Fibroblast of the aortic adventitia (primary cell): ENCODE measurements at places on chromosomes 3 and 15. TPM values are rescaled to one million over a fixed set of nuclear protein-coding genes. Genes with fewer than 3 reads are reported as not detected.

The GPR27 gene
- 0.25 TPM in 1 of 2 replicates, not detected in the other for total RNA-seq

The GTPBP8 gene
- 33.4 and 60.6 TPM in 2 replicates for total RNA-seq

The LMOD3 gene
- not detected in 2 replicates for total RNA-seq

The LYSMD4 gene
- 2.6 and 9.0 TPM in 2 replicates for total RNA-seq

The UPK1B gene
- total RNA-seq: 0.09 TPM in 1 of 2 replicates, not detected in the other

The FETUB gene
- total RNA-seq: not detected in 2 replicates

The SERINC4 gene
- 0.18 TPM in 1 of 2 replicates, not detected in the other for total RNA-seq

The ATP2B2 gene
- not detected in 2 replicates for total RNA-seq

The AMT gene
- 0.63 and 3.3 TPM in 2 replicates for total RNA-seq

The FSIP1 gene
- total RNA-seq: 1.4 and 4.2 TPM in 2 replicates

The CCR3 gene
- total RNA-seq: not detected in 2 replicates

The ALS2CL gene
- total RNA-seq: 0.16 and 0.18 TPM in 2 replicates

- no peak for DNase-seq
Observed at GRCh38 chr15:55775316-55775715, 32.4 kb upstream of the PRTG start.

DNA sequence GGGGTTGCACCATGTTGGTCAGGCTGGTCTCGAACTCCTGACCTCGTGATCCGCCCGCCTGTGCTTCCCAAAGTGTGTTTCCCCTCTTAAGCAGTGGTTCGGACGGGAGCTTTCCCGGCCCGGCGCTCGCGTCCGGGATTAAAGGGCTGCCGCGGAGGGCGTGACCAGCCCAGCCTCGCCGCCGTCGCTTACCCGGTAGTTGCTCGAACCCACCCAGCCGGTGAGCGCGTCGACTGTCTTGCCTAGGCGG lies 513 bp downstream of the CLASP2 start:
- peak; percentile 57 for DNase-seq

DNA sequence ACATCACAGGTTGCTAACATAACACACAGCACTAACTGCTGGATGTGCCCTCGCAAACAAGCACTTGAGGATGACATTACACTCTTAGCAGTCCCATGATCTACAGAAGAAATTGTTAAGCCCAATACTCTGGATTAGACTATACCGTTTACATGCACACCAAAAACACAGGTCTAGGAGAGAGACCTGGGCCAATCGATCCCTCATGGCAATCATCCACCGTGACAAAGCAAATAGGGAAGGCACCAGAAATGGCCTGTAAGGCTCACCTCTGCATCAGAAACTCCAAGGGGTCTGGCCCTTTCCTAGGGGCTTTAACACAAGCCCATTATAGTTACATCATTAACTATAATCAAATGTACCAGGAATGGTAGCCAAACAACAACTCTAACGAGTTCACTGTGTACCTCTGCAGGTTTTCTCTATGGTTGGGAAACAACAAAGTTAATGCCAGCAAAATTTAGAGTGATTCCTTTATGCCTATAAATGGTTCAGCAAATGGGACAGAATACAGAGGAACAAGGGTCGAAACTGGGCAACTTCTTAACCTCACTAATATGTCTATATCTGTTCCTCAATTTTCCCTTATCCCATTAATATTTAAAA lies 18.5 kb downstream of the TRANK1 start:
- no peak for DNase-seq

- peak; percentile 97 for DNase-seq
Observed at GRCh38 chr3:188594139-188594538, 440.2 kb downstream of the LPP start.

DNA sequence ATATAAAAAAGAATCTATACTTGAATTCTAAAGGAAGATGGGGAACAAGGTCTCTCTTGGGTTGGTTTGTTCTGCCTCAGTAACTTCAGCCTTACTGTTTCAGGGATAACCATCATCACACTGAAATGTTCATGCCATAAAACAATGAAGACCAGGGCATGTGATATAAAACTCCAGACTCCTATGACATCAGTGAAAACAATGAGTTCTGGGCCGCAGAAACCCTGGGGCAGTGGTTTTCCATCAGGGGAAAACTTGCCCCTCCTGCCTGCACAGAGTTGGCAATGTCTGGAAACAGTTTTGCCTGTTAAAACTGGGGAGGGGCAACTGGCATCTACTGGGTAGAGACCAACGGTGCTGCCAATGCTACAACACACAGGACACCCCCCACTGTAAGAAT lies 46.8 kb downstream of the CA12 start:
- no peak for DNase-seq

DNA sequence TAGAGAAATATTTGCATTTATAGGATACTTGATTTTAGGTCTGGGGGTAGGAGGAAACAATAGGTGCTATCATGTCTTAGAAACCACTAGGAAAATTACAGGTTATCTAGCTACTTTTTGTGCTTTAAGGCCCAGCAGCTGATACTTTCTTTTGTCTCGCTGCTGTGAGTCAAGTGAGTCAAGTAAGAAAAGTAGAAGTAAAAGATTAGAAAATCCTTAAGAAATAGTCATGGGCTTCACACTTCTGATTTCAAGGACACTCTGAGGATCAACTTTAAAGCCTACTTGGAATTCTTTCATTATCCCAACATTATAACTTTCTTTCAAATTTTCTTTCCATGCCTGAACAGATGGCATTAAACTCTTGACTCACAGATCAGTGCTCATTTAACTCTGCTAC lies 95.2 kb upstream of the RBMS3 start:
- no peak for DNase-seq

GRCh38 chr3:59573911-59574310 lies 524.1 kb upstream of the CFAP20DC start:
- peak; percentile 88 for DNase-seq

DNA sequence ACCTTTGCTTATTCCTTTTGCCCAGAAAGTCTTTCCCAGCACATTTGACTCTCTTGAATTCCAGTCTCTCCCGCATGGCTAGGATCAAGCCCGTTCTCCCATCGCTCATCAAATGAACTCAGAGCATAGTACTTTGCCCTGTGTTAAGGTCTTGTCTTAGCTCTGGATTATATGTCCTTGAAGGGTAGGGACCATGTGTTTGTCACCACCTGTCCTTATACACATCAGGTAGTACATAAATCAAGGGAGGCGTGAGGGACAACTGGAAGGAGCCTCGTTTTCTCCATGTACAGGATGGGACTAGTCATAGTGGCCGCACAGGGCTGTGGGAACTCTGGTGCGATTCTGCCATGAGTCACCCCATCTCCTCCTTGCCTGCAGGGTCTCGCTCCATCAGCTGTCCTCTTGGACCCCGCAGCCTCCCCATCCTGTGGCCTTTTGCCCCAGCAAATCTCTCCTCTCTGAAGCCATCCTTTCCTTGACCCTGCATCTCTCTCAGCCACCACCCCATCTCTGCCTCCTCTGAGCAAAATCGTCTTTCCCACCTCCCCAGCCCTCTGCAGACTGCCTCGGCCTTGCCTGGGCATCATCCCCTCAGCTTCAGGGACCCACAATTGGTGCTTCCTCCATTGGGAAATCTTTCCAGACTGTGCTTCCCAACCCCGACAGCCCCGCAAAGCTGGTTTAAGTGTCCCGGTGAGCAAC lies 33.4 kb upstream of the RAB6B start:
- DNase-seq: no peak

GRCh38 chr3:168472783-168473182 lies 377.1 kb upstream of the GOLIM4 start:
- DNase-seq: no peak

- no peak for DNase-seq
Observed at GRCh38 chr3:50573566-50574443, 4.5 kb downstream of the HEMK1 start.

- DNase-seq: no peak
Observed at GRCh38 chr3:98772022-98772421, 8.9 kb downstream of the ST3GAL6 start.

- no peak for DNase-seq
Observed at GRCh38 chr15:35271371-35272043, 186.4 kb upstream of the NANOGP8 start.

DNA sequence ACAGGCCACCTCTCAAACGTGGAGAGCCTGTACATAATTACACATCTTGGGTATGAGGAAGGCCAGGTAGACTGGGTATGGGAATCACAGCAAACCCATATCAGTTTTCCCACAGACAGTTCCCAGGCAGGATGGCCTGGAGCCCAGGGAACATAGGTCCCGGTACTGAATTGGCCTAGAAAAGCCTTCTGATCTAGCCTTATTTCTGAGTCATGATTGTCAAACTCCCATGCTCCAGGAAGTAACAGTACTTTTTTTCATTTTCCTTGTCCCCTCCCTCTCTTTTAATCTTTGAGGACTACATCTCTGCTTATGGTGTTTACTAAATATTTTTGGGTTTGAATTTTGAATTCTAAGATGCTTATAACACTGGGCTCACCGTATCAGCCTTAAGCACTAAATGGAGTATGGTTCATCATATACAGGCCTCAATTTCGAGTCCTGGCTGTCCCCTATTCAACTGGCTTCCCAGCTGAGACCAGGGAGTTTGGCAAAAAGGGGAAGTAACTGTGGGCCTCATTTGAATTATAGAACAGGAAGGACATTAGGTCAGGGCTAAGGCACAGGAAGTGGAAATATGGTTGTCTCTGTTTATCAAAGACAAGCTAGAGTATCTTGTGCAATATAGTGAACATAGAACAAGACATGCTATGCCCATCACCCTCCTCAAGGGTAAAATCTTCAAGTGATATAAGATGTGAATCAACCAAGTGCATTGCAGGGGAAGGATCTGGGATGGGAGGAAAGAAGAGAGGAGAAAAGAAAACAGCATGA lies 494.6 kb downstream of the NTRK3 start:
- DNase-seq: no peak
